ENCODE measurements at places on chromosomes 12 and 14.

DNA sequence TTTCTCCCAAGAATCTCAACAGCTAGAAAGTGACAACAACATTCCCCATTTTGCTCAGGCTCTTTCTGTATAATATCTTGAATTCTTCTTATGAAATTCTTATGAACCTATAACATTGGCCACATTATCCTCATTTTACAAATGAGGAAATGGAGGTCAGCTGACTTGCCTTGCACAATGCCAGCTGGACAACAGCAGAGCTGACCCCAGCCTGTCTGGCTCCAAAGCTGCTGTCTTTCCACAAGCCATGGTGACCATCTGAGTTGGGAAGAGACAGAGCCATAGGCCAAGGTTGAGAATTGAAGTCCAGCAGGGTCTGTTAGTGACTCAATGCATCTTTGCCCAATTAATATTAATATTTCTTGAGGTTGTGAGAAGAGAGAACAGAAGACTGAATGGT is 87.3 kb downstream of the KSR2 start:
- no peak for DNase-seq

DNA sequence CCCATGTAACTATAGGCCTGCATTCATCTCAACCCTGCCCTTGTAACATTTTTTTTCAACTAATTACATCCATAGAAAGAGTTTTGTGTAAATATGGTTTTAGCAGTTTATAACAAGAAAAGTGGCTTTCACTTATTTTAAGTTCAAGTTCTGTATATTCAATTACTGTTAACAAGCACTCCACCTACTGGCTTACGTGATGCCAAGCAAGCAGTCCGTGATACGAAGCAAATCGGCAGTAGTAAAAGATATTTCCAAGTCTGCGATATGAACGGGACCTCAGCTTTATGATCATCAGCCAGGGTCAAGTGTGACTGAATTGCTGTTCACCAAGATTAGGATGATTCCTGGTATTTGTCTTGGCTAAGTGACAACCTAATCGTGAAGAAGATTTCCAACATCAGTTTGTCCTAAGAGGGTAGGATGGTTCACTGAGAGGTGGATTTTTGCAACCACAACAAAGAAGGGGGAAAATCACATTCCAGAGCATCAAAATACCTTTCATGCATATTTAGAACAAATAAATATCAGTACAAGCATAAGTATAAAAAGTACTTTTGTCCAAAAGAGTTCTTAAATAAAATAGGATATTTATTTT is 456.2 kb downstream of the FOXG1 start:
- no peak for DNase-seq

DNA sequence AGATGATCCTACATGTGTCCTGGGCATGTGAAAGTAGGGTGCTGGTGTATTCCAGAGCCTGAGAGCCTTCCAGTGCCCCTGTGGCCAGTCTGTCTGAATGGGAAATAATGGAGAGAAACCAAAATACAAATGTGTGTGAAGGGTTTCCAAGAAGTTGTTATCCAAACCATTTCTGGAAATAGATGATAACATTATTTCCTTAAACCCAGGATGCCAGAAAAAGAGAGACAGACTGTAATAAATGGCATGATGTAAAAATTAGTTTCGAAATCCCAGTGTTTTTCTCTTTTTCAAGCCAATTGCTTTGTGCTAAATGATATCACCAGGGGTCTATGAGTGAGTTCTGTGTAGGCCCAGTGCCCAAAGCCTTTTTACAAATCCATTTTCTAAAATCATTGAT is 175.3 kb downstream of the PHLDA1 start:
- DNase-seq = no peak

DNA sequence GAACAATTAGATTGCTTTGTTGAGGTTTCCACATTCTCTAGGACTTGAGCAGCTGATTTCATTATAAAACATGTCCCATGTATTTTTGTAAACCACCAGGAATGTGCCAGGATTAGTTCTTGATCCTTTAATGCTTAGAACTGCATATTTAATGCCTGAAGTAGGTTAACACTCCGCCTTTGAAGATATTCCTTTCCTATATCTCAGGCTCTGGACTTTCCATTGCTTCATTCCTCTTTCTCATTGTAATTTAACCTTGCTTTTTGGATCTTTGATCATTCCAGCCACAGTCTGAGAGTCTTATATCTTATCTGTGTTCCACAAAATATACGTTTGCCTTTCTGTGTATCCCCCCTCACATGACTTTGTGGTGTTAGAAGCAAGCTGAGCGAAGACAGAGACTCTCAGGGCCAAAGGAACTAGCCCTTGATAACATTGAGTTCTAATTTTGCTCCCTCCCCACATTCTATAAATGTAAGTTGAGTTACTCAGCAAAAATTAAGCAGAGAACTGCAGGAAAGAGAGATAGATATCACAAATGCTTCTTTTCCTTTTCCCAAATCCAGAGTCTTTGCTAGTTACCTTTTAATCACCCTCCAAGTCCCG is 2.4 kb upstream of the CLEC1B start:
- DNase-seq = no peak

DNA sequence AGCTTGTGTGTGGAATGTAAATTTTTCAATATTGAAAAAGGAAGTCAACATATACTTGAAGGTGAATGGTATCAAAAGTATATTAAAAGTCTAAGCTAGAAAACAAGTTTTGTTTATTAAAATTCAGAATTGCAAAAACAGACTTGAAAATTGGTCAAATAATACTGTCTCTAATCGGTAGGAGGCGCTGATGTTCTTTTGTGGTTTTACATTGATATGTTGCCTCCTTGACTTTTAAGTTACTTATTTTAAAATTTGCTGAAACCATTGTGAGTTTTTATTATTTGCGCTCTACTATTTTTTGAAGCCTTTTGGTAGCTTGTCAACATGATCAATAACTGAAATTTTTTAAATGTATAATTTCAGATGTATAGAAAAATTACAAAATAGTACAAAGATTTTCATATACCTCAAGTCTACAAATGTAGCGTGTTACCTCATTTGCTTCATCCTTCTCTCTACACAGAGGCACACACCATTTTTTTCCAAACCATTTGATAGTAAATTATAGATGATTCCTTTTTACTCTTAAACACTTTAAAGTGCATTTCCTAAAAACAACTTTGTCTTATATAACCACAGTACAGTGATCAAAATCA is 6.9 kb downstream of the RTRAF start:
- DNase-seq = no peak

GRCh38 chr12:114218136-114218535 is 187.8 kb downstream of the TBX5 start:
- DNase-seq = no peak

DNA sequence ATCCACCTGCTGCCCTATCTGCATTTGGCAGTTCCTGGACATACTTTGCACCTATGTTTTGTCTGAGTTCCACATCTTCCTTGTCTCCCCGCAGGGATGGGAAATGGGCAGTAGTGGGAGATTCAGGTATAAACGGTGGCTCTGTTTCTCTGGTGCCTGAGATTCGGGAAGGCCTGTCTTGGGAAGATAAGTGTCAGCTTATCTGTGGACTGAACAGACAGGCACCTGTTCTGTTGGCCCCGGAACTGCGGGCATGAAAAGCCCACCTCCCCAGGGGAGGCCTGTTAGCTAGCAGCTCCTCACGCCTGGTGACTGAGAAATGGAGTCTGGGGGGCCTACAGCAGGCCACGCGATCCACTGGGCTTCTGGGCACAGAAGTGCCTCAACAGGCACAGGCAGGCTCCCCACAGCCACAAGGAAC is 5.8 kb downstream of the PHB2 start:
- no peak for DNase-seq

DNA sequence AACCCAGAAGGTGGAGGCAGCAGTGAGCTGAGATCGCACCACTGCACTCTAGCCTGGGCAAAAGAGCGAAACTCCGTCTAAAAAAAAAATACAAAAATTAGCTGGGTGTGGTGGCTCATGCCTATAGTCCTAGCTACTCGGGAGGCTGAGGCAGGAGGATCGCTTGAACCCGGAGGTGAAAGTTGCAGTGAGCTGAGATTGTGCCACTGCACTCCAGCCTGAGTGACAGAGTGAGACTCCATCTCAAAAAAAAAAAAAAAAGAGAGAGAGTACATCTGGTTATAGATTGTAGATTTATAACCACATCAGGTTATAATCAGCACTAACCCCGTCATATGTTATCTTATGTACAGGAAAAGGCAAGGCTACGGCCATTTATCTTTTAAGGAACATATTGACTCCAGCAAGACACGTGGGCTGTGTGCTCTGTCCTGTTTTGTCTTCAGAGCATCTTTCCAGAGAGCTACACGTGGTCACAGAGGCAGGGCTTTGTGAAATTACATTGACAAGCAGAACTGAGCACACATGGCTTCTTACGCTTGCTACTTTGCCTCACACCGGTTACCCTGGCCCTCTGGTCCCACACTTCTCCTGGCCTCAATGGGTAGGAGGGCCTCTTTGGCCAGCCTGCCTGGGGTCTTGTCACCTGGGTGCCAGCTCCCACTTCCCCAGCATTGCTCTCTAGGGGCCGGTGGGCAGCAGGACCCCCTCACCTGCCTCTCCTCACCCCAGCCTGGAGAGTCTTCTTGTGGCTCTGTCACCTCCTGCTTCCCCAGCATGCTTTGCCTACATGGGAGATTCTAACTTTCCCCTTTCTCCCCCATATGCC is 6.8 kb upstream of the DYNC1H1 start:
- no peak for DNase-seq

- no peak for DNase-seq
Measured at GRCh38 chr12:102479939-102480338, 424 bp downstream of the IGF1 start.

Measured in activated T-cell treated with anti-CD3 and anti-CD28 coated beads for 1 hour (primary cell).